ENCODE measurements at places on chromosomes 1 and 21.

GRCh38 chr1:211340622-211341507, 14.2 kb downstream of the TRAF5 start:
- DNase-seq: no peak

DNA sequence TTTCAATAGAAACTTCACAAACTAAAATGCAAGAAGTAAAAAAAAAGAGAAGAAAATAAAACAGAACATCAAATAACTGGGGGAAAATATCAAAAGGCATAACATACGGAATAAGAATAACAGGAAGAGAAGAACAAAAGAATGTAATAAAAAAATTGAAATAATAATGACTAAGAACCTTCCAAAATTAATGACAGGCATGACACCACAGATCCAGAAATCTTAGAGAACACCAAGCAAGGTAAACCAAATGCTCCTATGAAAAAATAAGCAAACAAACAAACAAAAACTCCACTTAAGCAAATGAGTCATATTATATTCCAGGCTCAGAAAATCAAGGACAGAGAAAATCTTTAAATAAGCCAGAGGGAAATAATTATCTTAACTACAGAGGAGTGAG, 8.7 kb downstream of the OR10J1 start:
- DNase-seq: no peak

GRCh38 chr1:47709019-47709871, 271.4 kb downstream of the FOXD2 start:
- DNase-seq: no peak

DNA sequence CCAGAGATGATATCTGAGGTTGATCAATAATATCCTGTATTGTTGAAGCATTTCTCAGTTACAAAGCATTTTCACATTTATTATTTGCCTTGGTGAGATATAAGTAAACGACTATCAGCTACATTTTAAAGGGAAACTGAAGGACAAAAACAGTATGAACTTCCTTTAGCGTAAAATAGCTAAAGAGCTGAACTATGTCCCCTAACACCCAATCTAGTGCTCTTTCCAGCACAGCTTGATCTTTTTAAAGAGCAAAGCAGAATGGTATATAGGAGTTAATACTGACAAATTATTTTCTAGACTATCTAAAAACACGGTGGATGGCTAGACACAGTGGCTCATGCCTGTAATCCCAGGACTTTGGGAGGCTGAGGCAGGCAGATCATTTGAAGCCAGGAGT, 3.5 kb downstream of the TRIM33 start:
- DNase-seq: no peak

- DNase-seq: no peak
These were observed 4.6 kb upstream of the NBPF1 start for GRCh38 chr1:16617778-16618580.

GRCh38 chr1:10213186-10213705, 2.9 kb downstream of the KIF1B start:
- no peak for DNase-seq

DNA sequence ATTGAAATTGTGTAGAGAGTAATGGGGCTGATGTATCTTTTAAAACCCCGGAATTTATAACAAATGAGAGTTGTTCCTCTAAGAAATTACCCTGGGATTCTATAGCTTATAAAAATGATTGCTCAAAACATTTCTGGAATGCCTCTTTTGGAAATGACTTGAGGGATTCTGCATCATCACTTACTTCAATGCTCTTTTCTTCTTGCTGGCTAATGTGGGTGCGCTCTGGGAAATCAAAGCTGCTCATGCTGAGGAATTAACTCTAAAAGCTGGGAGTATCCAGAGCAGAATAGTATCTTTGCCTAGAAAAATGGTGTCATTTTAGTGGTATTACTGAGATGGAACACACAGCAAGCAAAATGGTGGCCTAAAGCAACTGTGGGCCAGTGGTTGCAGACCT, 23.0 kb upstream of the TBX15 start:
- no peak for DNase-seq

DNA sequence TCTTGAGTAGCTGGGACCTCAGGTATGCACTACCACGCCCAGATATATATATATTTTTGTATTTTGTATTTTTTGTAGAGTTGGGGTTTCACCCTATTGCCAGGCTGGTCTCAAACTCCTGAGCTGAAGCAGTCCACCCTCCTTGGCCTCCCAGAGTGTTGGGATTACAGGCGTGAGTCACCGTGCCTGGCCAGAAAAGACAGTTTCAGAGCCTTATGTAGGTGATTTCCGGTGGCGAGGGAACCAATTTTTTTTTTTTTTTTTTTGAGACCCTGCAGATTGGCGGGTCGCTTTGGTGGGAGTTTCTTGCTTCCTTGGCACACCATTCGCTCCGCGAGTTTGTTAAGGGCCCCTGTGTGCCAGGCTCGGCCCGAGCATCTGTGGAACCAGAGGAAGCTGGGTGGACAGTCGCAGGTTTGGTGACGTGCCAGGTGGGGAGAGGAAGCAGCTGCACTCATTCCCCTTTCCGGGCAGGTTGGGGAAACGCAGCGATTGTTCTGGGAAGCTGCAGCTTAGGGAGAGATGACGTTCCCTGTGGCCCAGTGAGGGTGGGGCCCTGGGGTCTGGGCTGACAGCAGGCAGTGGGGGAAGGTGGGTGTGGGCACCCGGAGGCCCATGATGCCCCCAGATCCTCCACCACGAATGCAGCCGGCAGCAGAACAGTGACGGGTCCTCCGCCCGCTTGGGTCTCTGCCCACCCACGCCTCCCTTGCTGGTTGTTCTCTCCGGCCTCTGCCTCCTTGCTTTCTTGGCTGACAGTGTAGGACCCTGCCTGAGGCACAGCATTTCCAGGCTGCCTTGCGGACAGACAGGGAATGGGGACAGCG, 25.1 kb downstream of the SPSB1 start:
- no peak for DNase-seq

DNA sequence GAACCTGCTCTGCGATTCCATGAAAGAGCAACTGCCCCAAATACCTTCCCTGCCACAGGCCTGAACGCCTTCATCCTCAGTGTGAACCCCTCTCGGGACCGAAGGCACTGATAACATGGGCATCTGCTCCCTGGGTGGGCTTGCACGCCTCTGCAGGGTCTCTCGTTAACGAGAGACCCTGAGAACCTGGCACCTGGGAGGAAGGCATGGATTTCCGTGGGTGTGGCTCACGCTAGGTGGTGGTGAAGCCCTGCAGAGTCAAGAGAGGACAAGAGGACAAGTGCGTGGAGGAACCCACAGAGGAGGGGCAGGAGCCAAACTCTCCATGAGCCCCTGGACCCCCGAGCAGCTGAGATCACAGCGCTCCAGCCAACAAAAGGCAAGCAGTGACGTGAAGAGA, 26.8 kb upstream of the COL6A2 start:
- DNase-seq: no peak

DNA sequence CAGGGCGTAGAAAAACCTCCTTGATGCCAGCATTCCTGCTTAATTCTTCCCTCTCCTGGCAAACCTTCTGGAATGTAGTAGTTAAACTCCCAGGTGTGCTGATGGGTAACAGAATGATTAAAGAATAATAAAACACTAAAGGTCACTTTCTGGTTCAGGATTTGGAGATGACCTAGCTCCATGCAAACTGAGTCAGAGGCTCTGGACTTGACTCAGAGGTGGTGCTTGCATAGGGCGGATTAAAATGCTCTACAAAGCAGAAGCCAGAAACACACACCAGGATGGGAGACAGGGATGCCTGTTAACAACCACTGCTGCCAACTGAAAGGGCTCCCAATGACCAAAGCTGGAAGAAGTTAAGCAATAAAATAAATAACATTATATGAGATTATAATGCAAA, 41.5 kb downstream of the KRTAP19-8 start:
- DNase-seq: no peak

GRCh38 chr1:187477535-187477934, 648.8 kb downstream of the PLA2G4A start:
- no peak for DNase-seq

DNA sequence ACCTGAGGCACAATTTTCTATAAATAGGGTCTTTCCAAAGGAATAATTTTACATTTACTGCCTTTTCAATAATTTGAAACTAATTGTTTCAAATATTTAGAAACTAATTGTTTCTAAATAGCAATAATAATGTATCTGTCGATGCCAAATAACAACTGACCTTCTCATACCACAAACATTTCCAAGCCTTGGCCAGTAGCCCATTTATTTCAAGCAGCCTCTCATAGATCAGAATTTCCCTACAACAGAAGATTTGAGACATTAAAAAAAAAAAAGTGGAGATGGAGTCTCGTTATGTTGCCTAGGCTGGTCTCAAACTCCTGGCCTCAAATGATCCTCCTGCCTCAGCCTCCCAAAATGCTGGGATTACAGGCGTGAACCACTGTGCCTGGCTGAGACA, 2.1 kb upstream of the GFI1 start:
- DNase-seq: no peak

Data from CD4-positive, alpha-beta T cell treated with Interferon gamma for 1 hour (primary cell).